Stomach (tissue), 19 donors: ENCODE measurements at places on chromosomes 2 and 18. TPM values are rescaled to one million over a fixed set of nuclear protein-coding genes. Genes with fewer than 3 reads are reported as not detected.
A peak's percentile ranks its signal among the peaks of the same experiment; 100 is the strongest.

Gene DSG2
- polyA plus RNA-seq = 9.3 TPM

- DNase-seq = peak; percentile 25
Measured at GRCh38 chr18:78776706-78777285, 202.8 kb upstream of the SALL3 start.

Gene FAM161A
- polyA plus RNA-seq = 2.1 TPM

DNA sequence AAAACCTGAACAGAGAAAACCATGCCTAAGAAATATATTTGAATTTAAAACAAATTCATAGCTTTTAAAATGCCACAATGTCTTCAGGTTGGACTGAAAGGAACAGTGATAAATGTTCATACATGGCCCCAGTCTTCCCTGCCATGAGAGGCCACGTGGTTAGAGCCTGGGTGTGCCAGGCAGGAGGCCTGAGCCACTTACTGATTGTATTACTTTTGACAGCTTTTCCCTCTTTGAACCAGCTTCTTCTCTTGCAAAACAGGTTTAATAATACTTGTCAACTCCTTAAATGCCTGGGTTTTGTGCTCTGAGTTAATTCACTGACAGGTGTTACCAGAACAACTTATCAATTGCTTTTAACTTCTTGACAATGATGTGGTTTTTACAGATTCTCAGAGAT is 27.0 kb downstream of the RBKS start:
- peak; percentile 53 for DNase-seq
